ENCODE measurements at places on chromosomes 6 and 20. TPM values are rescaled to one million over a fixed set of nuclear protein-coding genes. Genes with fewer than 3 reads are reported as not detected.
A peak's percentile ranks its signal among the peaks of the same experiment; 100 is the strongest.

GRCh38 chr6:158816329-158816728 is 2.8 kb downstream of the EZR start:
- DNase-seq, result peak; percentile 48

Gene SLC18B1
- total RNA-seq, result 15.3 TPM

DNA sequence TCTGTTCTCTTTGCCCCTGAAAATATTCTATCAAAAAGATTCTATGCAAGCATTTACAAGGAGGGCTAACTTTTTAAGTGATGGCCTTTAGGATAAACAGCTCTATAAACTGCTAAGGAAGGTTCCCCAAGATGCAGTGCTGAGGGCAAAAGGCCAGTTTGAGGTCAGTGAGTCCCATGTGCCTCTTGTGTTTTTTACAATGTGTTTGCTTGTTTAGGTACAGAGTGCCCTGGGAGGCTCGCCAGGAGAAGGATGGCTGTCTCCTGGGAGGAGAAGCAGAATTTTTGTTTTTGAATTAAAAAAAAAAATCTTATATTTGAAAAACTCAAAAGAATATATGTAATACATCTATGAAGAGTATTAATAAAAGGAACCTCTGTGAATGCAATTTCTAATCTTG is 12.8 kb downstream of the MTCH1 start:
- no peak for DNase-seq

GRCh38 chr6:11805259-11806053 is 26.9 kb upstream of the ADTRP start:
- peak; percentile 90 for DNase-seq

- DNase-seq, result peak; percentile 33
These were observed 174.6 kb downstream of the ZDHHC14 start for GRCh38 chr6:157555455-157556143.

DNA sequence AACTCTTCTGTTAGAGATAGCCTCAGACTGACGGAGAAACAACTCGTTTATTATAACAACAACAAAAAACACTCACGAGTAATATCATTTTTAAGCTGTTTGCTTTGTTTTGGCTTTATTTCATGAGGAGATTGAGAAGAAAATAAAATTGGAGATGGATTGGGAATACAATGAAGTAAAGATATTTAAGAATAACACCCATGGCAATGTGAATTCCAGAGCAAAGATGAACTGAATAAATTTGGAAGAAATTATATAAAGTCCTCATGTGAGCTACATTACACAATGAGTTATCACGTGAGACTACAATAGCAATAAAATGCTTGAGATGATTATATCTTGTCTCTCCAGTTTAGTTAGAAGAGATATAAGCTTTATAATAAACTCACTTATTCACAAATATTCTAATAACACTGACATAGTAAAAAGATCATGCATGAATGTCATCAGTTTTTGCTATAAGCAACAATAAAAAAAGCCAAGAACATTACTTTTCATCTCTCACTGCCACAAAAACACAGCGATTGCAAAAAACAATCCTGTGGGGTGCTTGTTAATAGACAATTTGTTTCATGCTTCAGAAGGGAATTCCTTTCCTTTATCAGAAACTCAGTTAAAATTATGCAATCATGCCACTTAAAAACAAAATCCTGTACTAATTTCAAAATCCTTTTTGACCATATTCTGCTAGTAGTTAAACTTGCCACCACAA is 696.7 kb upstream of the MARCKS start:
- no peak for DNase-seq

Measured in endodermal cell (in vitro differentiated cells).